ENCODE measurements at places on chromosomes 7 and 10.

GRCh38 chr10:89153116-89153515 lies 54.0 kb downstream of the CH25H start:
- DNase-seq = no peak

DNA sequence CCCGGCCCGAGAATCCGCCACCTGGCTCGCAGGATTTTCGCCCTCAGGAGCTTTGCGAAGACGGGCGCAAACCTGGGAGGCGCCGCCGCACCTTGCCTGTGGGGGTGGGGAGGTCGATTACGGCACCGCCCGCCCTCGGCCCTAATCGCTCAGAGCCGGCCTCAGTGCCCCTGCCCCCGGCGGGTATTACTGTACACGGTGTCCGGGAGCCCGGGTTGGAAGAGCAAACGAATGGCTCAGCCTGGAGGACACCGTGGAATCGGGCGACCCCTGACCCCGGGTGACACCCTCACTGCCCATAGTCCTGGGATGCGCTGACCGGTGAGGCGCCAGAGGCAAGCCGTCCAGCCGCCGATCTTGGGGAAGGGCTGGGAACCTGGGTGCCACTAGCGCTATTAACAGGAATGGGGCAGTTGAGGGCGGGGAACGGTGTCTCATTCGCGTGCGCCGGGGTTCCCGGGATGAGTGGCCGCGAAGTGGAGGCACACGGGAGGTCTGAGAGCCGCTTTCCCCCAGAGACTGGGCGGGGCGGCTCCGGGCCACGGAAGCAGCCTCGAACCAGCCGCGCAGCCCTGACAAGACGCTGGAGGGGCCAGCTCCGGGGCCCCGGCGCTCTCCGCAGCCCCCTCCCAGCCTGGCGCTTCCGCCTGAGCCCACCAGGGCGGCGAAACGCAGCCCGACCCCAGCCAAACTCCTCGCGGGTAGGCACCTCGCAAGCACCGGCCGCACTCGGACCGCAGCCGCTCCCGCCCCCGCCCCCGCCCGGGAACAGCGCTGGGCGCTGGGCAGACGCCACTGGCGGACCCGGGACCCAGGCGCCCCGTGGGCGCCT lies 167.5 kb downstream of the NRF1 start:
- no peak for DNase-seq

DNA sequence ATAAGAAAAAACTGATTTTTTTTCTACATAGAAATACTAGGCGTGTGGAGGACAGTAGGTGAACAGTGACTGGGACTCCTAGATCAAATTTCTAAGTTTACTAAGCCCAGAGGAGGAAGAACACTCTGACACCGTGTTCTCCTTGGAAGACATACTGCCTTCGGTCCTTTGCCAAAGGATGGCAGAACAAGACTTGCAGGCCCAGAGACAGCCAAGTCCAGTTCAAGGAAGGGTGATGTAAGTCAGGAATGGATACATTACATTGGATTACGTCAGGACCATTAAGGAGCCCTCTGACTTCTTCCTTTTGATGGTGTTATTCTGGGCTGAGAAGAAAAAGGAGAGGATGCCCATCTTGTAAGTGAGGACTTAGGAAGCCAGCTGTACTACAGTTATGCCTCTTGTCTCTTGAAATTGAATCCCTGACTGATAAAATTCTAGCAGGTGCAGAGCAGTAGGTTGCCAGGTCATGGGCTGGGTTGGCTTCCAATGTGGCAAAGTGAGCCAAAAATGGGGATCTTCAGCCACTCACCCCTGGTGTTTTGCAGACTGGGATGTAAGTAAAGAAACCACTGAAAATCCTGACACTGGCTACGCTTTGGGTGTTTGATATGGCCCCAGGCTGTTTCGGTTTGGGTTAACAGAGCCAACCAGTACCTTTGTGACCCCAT lies 45.1 kb downstream of the RELN start:
- DNase-seq = no peak

- DNase-seq = no peak
Measured at GRCh38 chr7:122883049-122883680, 3.1 kb downstream of the CADPS2 start.

GRCh38 chr10:96570983-96571964 lies 15.5 kb downstream of the TM9SF3 start:
- no peak for DNase-seq

DNA sequence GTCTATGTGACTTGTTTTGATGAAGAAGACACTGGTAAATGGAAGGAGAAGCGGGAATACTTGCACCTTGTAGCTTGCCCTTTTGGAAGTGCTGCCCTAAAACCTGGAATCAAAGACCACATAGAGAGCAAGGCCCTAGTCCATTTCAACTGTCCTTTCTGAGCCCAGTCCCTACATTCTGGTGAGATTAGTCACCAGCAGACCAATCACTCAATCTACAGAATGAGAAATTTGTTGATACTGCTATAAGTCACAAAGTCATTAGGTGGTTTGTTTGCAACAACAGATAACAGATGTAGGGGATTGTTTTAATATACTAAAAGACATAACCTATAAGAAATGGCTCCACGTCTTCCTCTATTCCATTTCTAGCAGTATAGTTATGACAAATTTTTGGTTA lies 33.6 kb downstream of the WASL start:
- no peak for DNase-seq

- DNase-seq = no peak
Measured at GRCh38 chr10:101835362-101835761, 8.2 kb downstream of the KCNIP2 start.

GRCh38 chr7:105911961-105912575 lies 35.7 kb upstream of the ATXN7L1 start:
- no peak for DNase-seq

DNA sequence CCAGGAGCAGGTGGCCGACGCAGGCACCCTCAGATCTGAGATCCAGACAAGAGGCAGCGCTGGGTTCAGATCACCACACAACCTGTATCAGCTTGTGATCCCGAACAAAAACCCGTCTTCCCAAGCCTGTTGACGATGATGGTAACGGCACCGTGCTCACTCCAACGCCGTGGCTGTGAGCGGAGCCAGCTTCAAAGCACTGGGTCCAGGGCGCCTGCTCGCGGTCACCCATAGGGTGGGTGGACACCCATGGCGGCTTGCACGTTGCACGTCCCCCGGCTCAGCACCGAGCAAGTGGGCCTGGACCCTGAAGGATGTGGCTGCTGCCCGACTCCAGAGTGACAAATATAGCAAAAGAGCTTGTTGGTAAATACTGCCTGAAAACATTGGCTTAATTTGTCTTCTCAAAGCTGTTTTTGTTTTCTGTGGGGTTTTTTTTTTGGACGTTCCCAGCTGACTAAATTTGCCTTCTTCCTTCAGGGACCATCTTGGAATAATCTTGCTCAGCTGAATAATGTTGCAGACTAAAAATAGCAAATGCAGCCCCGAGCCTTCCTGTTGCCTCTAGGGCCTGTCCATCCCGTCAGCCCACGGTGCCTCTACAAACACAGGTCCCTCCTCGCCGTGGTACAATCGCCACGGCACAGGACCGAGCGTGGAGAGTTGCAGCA lies 41.0 kb downstream of the FOXK1 start:
- no peak for DNase-seq

Measured in dorsolateral prefrontal cortex (tissue), 122 donors.